ENCODE measurements at places on chromosomes 1 and 21.

DNA sequence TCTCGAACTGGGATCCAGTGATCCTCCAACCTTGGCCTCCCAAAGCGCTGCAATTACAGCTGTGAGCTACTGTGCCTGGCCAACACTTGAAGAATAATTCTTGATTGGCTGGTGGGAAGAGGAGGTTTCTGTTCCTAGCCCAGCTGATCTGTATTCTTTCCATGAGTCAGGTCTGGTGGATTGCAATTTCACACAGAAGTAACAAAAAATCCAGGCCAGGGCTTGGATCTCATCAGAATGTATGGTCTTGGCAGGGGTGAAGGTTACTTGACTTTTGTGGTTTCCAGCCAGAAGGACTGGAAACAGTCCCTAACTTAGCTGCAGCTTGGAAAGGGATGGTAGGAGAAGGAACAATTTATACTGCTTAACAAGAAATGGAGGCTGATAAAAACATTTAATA, 5.1 kb upstream of the HP1BP3 start:
- no peak for DNase-seq

- no peak for DNase-seq
Observed at GRCh38 chr1:21756393-21757089, 26.4 kb downstream of the USP48 start.

DNA sequence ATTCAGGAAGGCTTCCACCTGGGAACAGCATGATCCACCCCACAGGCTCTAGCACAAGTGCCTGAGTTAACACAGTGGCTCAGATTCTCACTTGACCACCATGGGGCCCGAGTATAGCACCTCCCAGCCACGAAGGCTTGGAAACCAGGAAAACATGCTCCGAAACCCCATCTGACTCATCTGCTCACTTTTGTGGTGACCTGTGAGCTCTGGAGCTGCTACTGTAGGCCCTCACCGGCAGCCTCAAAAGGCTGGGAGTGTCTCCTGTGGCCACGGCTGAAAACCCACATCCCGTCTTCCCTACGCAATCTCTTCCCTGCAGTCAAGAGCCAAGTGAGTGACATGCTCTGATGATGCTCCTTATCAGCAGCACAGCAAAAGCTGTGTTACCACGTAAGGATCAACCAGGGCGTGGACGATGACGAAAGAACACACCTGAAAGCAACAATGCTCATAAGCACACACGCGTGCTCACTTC, 81.4 kb downstream of the TGFBR3 start:
- DNase-seq = no peak

GRCh38 chr21:31447505-31447904, 103.4 kb upstream of the TIAM1 start:
- no peak for DNase-seq

DNA sequence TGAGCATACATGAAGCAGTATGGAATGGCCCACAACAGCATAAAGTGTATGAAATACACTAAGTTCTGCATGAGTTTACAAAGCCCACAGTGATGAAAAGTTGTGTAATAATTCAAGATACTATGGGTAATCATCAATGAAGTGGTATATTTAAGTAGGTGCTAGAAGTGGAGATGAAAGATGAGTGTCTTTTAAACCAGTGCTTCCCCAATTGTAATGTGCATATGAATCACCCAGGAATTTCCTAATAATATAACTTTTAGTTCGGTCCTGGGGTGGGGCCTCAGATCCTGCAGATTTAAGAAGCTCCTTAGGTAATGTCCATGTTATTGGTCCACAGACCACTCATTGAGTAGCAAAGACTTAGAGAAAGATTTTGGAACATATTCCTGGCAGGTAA, 184.9 kb downstream of the DUSP10 start:
- no peak for DNase-seq

DNA sequence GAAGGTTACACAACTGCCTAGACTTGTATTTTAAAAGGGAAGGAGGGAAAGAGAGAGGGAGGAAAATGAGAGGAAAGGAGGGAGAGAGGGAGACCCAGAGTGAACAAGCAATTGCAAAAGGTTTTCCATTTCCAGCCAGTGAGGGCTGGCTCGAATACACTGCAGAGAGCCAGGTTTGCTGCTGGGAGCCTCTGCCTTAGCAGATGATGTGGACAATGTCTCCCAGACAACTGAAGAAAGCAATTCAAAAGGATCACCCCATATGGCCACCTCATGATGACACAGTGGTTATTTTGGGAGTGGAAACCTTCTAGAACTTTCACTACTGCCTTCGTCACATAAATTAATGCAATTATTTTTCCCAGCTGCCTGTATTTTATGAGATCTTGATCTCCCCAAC, 86.4 kb downstream of the BCAR3 start:
- DNase-seq = no peak

- peak; percentile 50 for DNase-seq
Observed at GRCh38 chr1:88825721-88826120, 65.6 kb downstream of the GTF2B start.

DNA sequence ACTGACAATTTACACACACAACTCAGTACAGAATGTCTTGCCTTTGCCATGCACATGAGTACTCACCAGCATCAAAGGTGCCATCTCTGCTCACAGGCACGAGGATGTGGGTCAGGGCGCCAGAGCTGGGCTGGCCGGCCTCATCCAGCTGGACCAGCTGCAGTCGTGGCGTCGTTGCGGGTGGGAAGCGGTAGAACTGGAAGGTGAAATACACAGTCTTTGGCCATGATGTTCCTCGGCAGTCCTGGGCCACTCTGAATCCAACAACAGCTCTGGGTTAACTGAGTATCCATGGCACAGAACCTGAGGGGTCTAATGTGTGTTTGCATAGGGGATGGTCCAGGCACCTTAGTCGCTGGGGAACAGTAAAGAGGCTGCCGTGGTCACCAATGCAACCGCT, 87.7 kb downstream of the NPHP4 start:
- DNase-seq = no peak

- DNase-seq = no peak
Observed at GRCh38 chr1:15799004-15799867, 8.2 kb downstream of the UQCRHL start.

DNA sequence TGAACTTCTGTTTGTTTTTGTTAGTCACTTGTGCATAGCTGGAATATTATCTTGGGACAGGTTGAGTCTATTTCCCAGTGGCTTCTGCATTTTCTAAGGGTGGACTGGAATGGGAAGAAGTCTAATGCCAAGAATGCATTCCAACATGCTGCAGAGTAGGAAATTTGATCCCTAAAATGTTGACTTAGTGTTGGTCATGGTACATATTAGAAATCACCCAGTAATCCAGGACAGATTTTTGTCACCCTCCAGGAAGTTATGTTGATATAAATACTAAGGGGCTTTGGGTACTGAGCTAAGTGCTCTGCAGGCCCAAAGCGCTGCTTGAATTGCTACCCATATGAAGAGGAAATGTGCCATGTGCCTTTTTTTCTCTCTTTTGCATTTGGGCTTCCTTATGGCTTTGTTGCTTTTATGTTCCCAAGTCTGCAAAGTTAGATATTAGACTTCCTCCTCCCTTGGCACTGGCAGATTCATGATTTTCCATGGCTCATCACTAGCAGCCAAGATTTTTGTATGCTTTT, 10.0 kb downstream of the ARID1A start:
- no peak for DNase-seq

DNA sequence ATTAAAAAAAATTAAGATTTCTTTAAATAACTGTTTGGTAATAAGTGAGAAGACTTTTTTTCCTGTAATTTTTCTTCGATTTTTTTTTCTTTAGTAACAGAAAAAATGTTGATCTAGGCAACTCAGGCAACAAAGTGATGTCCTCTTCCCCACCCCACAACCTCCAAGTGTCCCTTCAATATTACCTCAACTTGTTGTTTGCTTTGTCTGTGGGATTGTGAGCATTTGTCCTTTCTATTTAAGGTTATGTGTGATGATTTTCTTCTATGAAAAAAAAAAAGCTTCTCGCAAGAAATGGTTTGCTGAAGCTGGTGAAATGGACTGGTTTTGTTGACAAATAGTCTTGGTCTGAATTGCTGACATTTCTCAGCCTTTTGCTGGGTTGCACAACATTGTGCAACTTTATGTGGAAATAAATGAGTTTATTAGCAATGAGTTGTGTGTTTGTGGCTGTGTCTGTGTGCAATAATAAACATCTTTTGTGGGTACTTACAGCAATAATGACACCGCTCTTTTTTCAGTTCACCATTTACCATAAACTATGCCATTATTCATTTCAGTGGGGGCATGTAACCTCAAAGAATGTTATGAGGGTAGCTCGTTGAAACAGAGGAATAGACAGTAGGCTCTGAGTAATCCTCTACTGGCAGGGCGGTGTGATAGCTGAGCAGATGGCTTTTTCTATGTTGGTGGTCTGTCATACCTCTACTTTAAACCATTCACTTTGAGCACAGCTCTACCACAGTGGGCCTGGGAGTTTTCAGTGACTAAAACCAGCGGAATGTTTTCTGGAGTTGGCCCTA, 218.4 kb downstream of the HLX start:
- no peak for DNase-seq

- DNase-seq = no peak
Observed at GRCh38 chr1:104761961-104762570, 1012.4 kb downstream of the AMY1C start.

- no peak for DNase-seq
Observed at GRCh38 chr1:169371404-169371803, 3.4 kb downstream of the BLZF1 start.

- DNase-seq = no peak
Observed at GRCh38 chr1:34874296-34874952, 14.9 kb upstream of the SMIM12 start.

GRCh38 chr1:229092377-229093237, 178.3 kb upstream of the RAB4A start:
- no peak for DNase-seq

- no peak for DNase-seq
Observed at GRCh38 chr1:223748405-223748772, 36.0 kb downstream of the CAPN2 start.

- DNase-seq = no peak
Observed at GRCh38 chr1:6171548-6172124, 8.5 kb downstream of the CHD5 start.

- no peak for DNase-seq
Observed at GRCh38 chr1:53398576-53399365, 60.4 kb upstream of the DMRTB1 start.

DNA sequence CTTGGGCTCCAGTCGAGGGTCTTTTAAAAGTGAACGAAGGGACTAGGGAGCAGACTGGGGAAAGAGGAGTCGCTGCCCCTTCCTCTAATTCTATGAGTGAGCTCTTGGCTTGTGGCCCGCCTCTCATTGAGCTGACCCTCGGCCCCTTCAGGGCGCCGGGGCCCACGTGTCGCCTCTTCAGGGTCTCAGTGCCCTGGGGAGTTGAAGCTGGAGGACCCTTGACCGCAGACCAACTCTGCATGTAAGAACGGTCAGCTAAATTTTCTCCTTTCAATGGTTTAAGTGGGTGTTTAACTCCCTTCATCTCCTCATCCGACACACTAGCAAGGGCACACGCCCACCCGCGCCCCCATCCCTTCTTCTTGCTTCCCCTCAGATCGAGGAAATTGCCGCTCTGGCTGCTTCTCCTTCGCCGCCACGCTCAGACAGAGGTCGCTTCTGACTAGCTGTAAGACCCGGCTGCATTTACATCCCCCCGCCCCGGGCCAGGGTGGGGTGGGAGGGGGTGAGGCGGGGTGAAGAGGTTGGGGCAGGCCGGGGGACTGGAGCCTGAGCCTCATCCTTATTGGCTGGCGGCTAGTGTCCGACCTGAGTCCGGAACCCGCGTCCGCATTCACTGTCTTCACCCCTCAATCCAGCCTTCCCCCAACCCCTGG, 10.9 kb downstream of the NR5A2 start:
- DNase-seq = no peak

- no peak for DNase-seq
Observed at GRCh38 chr1:62426794-62427193, 10.1 kb upstream of the USP1 start.

GRCh38 chr1:39507230-39507928, 15.9 kb downstream of the BMP8A start:
- peak; percentile 73 for DNase-seq

DNA sequence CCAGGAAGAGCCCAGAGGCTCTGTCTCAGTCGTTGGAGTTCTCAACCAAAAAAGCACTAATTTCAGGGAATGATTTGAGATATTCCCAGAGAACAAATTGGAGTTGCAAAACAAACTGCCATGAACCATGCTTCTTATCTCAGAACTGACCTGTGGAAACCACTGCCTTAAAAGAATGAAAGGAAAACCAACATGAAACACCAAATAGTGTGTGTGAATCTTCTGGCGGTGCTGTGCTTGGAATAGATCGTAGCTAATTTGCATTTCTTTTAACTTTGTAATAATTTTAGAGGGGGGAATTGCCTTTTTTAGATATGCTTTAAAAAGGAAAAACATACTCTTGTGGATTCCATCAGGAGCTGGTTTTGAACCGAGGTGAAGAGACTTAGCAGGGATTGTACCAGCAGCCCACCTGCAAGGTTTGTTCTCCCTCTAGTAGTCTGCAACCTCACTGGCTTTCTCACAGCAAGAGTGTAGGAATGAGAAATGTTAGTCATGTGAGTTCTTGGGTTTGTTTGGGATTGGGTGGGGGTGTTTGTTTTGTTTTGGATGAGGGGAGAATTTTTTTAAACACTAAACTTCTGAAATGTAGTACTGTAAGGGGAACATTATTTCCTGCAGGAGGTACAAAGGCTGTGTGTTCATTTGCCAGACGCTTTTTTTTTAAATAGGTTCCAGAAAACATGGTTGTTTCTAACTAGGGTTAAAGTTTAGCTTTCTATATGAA, 45.7 kb upstream of the ANGPTL1 start:
- no peak for DNase-seq

DNA sequence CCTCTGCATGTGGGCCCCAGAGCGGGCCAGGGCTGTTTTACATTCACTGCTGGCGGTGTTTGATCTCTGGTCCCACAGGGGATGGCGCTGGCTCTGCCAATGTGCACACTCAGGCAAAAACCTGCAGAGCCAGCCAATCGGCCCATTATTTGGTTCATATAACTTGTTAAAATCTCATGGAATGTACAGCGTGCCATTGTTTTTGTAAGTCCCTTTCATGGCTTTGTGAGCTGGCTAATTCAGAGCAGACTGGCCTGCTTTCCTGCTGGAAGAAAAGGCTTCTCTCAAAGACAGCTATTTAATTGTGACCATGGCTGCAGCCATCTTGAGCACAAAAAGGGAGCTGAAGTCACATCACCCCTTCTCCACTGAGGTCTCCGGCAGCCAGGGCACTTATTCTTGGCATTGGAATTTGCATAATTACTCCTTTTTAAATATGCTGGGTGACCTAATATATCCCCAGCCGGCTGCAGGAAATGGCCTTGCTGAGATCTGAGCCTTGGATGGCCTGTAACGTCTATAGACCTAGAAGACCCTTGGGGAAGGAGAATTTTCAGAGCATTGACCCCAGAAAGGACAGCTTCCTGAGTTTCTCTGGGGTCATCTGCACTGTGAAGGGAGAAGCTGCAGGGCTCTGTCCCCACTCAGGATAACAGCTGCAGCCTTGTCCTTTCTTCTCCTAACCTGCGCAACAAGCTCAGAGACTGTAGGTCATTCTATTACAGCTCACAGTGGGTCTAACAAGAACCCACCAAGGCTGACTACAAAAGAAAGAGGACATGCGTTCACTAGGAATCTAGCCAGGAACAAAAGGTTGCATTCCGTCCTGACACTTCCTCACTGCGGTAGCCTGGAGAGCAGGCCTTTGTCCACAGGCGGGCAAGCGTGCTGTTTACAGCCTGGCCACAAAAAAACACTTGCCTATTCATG, 45.8 kb downstream of the BCAR3 start:
- DNase-seq = no peak

Measured in NCI-H510A (cell line).